CD4-positive, alpha-beta memory T cell (primary cell): ENCODE measurements at places on chromosomes 12 and 14.

DNA sequence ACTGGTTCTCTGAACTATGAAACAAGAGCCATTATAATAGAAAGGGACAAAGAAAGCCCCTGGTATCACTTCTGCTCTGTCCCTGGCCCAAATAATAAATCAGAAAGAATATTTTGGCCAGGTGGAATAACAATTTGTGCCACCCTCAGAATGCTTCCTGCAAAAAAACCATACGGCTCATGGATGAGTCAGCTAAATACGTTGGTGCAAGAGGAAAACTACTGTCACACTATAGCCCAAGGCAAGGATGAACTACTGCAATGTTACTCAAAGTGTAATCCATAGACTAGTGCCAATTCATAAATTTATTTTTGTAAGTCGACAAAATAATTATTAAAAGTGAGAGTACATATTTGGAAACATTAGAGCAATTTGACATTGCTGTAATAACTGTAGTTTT is 68.2 kb downstream of the ANKS1B start:
- no peak for DNase-seq

DNA sequence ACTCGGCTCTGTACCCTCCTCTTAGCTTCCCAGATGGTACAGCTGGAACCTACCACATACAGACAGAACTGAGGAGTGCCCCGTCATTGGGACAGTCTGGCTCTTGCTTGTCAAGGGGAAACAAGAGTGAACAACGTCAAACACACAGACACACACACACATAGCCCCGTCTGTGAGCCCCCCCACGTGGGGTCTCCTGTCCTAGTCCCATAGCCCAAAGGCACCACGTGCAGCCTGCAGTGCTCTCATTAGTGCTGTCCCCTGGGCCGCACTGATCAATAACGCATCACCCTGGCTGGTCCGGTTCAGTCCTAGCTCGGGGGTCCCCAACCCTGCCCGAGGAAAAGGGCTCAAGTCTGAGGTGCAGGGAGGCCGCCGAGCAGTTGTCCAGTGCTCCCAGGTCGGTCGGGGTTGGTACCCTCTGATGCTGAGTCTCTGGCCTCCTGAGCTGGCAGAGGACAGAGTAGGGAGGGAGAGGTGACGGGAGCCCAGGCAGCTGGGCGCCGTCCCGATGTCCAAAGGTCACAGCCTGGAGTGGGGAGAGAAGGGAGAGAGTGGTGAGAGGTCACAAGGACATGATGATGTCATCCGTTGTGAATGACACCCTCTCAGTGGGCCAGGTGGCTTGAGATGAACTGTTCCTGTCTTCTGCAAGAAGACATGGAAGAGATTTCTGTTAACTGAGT is 105.4 kb upstream of the NOS1 start:
- DNase-seq: no peak

DNA sequence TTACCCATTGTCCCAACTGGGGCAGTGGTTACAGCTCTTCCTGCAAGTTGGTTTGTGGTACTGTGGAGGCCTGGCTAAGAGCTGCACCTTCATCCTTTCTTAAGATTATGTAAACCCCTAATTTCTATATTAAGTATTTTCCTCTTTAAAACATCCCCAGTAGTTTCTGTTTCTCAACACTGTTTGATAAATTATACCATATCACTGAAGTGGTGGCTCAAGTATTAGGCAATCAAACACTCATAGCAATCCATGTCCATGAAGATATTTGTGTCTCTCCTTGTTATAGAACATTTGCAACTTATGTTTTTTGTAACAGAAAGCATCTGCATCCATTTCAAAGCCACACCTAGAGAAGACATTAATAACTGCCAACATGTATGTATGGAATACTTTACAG is 31.8 kb downstream of the ATXN3 start:
- no peak for DNase-seq

DNA sequence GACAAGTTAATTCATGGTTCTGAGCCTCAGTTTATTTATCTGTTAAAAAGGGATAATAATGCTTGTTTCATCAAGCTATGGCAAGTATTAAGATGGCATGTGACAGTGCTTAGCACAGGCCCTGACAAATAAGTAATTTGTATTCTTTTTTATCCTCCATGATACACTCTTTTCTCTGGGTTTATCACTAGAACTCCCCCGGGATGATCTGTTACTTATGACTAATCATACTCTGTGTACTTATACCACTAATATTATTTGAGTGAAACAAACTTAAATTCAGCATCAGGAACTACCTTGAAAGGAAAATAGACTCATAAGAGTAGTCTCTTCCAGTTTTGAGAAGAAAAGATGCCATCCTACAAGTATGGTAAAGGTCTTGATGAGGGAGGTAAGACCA is 283.8 kb downstream of the PAWR start:
- no peak for DNase-seq

DNA sequence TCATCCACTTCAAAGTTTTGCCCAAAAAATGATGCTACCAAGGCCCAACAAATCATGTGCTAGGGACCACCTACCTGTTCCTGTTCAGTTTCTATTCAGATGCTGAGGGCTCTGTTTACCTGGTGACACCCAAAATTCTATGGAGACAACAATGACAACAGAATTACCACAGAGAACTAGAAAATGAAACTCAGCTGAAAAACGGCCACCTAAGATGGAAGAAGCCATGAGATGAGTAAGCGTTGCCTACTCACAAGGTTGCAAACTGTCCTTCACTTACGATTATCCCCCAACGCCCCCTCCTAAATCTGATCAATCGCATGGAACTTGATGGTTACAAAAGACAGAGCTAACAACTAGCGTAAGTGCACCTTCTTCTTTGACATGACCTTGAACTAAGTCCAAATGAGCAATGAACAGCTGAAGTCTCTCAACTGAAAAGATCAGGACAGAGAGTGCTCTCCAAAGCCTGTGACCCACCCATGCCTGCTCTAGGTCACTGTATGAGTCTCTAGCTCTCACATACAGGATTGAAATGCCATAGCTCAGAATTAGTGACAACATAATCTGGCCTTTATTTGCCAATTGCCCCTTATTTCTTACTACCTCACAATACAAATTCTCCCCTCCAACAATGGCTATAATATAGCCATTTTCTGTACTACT is at the start of gene RNASE11:
Gene RNASE11, minus strand, starts transcription at position 513 of the 666 bp plus-strand sequence.
- no peak for DNase-seq

GRCh38 chr12:121773011-121773777 is 20.3 kb downstream of the RHOF start:
- peak; percentile 82 for DNase-seq

DNA sequence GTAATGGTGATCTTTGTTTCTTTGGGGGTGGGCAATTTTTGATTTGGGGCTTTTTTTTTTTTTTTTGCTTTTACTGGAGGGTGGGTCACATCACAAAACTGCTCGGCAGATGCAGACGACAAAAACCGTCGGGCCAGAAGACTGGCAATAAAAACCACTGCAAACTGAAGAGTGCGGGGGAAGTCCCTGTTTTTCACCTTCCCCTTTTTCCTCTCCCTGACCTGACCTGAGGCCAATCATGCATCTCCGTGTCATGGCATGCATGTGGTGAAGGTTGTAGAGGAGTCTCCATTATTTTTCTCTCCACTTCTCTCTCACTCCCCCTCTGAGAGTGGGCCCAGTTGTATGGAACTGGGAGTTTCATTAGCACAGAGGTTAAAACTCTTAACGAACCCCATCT is 57.5 kb downstream of the AP5M1 start:
- no peak for DNase-seq

- DNase-seq: no peak
Measured at GRCh38 chr12:42015051-42015461, 129.6 kb downstream of the GXYLT1 start.

DNA sequence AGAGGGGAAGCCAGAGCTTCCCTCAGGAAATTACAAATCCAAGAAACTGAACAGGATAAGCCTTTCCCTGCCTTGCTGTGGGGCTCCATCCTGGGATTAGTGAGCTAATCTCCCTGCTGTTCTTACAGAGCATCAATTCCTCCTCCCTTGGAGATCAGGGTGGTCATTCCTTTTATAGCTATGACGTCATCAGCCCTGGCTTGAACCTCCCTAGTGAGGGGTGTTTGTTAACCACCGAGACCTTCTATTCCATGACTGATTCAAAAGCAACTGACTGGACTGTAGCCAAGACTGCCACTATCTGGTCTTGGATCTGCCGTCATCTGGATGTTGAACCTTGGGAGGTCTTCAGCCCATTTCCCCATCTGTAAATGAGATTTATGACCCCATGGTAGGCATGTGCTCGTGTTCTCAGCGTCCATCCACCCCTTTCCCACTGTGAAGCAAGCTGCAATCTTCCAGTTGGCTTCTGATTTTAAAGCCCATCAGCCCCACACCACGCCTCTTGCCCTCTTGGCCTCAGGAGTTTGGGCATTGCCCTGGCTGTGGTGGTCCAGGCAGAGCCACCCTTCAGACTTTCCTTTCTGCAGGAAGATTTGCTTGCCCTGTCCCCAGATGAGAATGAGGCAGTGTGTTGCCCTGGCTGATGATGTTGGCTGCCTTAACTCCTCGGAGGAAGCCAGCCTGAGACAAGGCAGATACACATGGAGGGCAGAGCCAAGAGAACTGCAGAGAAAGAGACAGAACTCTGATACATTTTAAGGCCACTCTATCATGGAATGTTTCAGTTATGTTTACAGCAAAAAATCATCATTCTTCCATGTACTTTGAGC is 59.6 kb upstream of the ACTN1 start:
- DNase-seq: no peak

- peak; percentile 36 for DNase-seq
Measured at GRCh38 chr14:55071870-55072640, 20.6 kb downstream of the MAPK1IP1L start.

- DNase-seq: no peak
Measured at GRCh38 chr14:103941973-103942736, at the start of gene RD3L. Gene RD3L (minus strand): TSS chr14:103942529. CDS start chr14:103941695, 834 bp downstream.

GRCh38 chr12:11762723-11763326 is 113.4 kb downstream of the ETV6 start:
- DNase-seq: no peak
